GM13977 (cell line): ENCODE measurements at places on chromosomes 4 and X.

- DNase-seq: no peak
These were observed 9.0 kb upstream of the TSPYL2 start for GRCh38 chrX:53073115-53073586.

DNA sequence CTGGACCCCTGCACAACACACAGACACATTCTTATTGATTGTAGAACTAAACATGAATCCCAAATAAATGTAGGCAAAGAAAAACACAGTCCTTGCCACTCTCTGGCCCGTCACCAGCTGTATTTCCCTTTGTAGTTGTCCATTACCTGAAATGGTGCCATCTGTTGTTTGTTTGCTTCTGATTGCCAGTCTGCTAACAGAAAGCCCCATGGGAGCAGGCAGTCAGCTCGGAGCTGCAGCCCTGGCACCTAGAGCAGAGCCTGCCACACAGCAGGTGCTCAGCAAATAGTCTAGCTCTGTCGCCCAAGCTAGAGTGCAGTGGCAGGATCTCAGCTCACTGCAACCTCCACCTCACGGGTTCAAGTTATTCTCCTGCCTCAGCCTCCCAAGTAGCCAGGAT, 28.9 kb downstream of the CPLX1 start:
- DNase-seq: no peak

GRCh38 chr4:152707632-152708031, 27.8 kb upstream of the TMEM154 start:
- no peak for DNase-seq

- DNase-seq: no peak
These were observed 53.7 kb downstream of the GPM6A start for GRCh38 chr4:175758050-175759024.

DNA sequence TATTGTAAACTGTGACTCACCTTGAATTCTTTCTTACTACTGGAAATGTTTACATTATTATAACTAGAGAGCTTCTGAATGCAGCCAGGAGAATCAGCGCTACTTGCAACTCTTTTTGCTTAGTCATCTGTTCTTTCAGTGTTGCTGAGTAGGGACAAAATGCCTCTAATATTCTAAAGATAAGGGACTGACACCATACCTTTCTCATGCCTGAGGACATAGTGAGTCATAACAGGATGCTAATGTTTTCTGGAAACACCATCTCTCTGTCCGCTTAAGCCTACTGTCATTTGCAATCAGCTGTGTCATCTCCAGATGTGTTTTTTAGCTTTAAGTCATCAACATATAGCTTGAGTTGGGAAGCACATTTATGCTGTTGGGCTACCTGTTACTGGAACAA, 108.3 kb downstream of the QRFPR start:
- no peak for DNase-seq

DNA sequence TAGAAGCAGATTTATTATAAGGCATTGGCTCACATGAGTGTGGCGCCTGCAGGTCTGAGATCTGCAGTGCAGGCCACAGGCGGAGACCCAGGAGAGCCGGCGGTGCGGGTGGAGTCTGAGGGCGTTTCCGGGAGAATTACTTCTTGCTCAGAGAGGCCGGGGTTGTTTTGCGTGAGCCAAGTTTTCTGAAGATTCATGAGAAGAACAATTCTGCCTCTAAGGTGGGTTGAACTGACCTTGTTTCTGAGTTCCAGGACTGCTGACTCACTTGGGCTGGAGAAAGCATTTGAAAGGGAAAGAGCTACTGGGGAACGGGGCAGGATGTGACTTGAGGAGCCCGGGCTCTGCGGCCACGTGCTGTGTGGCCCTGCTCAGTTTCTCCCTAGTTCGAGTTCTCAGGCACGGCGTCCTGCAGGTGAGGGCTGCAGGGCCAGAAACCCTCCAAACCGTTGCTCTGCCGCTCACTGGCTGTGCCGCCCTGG, 36.7 kb upstream of the SORCS2 start:
- DNase-seq: no peak

GRCh38 chr4:8857766-8858700, 13.6 kb downstream of the HMX1 start:
- no peak for DNase-seq

DNA sequence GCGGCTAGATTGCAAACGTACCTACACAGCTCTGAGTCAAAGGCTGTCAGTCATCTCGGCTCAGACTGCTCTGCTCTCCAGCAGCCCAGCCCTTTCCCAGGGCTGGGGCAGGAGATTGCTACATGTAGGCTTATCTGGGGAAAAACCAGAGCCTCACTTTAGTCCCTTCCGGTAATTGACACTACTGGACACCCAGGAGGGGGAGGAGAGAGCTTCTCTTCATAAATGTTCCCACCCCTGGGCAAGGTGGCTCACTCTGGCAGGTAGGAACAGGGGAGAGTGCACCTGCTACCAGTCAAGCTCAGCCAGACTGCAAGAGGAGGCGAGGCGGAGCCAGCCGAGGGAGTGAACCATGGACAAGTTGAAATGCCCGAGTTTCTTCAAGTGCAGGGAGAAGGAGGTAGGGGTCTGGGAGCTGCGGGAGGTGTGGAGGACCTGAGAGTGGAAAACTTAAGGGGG, at the start of gene SLC6A14:
Gene SLC6A14 (plus strand): TSS at position 249 of the 459 bp plus-strand sequence. CDS start 104 bp downstream, at position 353.
- no peak for DNase-seq

GRCh38 chr4:17930256-17930655, 91.3 kb downstream of the LCORL start:
- no peak for DNase-seq

DNA sequence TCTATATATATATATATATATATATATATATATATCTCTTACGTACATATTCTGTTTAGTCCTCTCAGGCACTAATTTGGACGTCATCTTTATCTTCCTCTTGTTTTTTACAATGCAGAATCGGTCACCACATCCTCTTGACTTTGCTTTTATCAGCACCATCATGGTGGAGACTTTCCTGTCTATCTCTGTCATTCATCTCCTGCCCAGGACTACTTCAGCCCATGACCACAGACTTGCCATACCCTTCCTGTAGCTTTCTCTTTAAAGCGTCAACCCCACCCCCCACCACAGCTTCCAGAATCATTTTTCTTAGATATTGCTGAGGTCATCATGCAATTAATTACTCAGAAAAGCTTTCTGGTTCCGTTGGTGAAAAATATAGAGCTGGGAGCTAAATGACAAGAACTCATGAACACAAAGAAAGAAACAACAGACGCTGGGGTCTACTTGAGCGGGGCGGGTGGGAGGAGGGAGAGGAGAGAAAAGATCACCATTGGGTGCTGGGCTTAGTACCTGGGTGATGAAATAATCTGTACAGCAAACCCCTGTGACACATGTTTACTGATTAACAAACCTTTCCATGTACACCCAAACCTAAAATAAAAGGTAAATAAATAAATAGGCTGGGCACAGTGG, 30.5 kb upstream of the PRKX start:
- DNase-seq: no peak

- DNase-seq: no peak
These were observed 11.4 kb upstream of the PCDH18 start for GRCh38 chr4:137543648-137544047.

GRCh38 chr4:165369522-165369921, 9.3 kb upstream of the CPE start:
- DNase-seq: no peak

DNA sequence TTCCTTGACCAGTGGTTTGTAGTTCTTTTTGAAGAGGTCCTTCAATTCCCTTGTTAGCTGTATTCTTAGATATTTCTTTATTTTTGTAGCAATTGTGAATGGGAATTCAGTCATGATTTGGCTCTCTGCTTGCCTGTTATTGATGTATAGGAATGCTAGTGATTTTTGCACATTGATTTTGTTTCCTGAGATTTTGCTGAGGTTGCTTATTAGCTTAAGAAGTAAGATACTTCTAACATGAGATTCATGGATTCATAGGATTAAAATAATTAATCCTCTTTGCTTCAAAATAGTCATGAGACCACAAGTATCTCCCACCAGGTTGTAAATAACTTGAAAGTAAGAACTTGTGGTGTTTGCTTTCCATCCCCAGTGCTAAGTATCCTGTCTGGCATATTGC, 308.9 kb downstream of the DTHD1 start:
- no peak for DNase-seq

GRCh38 chr4:134201216-134202161, at the start of gene PABPC4L:
PABPC4L (minus strand) TSS chr4:134201789; CDS start chr4:134201019, 770 bp downstream.
- no peak for DNase-seq
